ENCODE measurements at places on chromosomes 11 and 22.

- no peak for DNase-seq
These were observed 10.9 kb upstream of the DGAT2 start for GRCh38 chr11:75757651-75758050.

- peak; percentile 15 for DNase-seq
These were observed 6.5 kb upstream of the SPON1 start for GRCh38 chr11:13955971-13956421.

GRCh38 chr11:12411806-12412727, 34.7 kb downstream of the PARVA start:
- DNase-seq: peak; percentile 22

GRCh38 chr22:28299753-28300152, 379.9 kb downstream of the TTC28 start:
- DNase-seq: peak; percentile 7

GRCh38 chr11:11604370-11604990, 17.3 kb downstream of the GALNT18 start:
- no peak for DNase-seq

DNA sequence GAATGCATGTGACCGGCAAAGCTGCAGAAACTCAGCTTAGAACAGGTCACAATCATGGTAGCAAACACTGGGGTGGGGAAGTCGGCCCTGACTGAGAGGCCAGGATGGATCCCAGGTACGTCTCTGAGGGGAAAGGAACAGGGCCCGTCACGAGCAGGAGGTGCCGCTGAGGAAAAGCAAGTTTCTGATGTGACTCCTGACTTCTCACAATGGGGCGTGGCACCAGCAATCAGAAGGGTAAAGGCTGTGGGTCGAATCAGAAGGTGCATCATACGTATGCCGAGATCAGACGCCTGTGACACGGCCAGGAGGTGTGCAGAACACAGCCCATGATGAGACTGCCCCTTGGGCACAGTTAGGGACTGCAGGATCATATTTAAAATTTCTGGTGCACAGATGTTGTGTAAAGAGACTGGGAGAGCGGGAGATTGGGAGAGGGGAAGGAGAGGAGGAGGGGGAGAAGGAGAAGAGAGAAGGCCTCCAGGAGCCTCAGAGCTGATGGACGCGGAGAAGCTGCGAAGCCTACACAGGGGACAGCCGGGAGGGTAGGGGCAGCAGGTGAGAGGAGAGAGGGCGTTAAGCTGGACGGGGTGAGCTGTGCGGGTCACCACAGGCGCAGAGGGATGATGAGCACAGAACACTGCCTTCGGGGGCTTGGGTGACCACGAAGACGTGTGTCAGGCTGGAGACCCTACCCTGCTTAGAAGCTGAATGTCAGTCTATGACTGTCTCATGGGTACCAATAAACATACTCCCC, 30.7 kb downstream of the KRTAP5-5 start:
- DNase-seq: no peak

GRCh38 chr11:123450623-123451022, 20.6 kb downstream of the GRAMD1B start:
- no peak for DNase-seq

DNA sequence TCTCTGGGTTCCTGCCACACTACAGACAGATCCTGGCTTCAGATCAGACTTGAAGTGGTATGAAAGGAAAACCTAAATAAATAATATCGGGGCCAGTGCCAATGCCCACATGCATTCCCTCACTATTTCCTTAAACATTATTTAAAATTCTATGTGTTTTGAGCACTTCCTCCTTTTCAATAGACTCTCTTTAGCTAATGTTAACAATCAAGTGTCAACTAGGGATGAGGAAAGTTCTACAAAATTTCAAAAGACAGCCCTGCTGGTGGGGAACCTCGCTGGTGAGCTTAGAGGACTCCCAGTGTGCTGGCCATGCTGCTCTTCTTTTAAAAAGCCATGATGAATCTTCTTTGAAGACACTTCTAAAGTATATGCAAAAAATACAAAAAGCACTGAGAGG, 87.5 kb downstream of the ENTHD1 start:
- no peak for DNase-seq

GRCh38 chr11:75815345-75816168, 547 bp downstream of the UVRAG start:
- peak; percentile 59 for DNase-seq

DNA sequence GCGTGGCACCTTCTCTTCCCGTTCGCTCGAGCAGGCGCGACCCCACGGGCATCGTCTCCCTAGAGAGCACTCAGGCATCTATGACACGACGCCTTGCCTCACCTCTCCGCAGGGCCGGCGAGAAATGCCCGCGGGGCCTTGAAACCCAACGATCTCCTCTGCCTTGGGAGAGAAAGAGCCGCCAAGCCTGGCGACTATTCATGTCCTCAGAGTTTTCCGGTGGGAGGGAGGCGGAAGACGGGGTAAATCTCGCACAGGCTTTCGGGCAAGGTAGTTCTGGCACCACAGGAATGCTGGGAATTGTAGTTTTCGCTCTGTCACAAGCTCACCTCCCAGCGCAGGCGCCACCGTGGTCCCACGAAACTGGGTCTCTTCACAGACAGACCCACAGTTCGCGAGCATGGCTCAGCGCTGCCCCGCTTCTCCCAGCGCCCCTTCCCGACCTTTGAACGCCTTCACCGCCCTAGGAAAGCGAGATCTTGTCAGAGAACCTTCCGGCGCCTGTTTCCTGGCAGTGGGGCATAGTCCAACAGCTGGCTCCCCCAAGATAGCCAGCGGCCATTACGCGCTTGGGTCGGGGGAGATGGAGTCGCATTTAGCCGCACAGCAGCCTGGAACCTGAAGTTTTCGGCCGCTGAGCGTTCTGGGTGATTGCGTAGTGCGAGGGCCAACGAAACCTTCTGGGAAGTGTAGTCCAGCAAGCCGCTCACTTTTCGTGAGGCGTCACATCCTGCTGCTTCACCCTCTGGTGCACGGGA, at the start of gene CCDC90B:
Gene CCDC90B, minus strand, starts transcription at position 597 of the 758 bp plus-strand sequence. Its CDS starts 395 bp downstream, at position 202.
- peak; percentile 99 for DNase-seq

DNA sequence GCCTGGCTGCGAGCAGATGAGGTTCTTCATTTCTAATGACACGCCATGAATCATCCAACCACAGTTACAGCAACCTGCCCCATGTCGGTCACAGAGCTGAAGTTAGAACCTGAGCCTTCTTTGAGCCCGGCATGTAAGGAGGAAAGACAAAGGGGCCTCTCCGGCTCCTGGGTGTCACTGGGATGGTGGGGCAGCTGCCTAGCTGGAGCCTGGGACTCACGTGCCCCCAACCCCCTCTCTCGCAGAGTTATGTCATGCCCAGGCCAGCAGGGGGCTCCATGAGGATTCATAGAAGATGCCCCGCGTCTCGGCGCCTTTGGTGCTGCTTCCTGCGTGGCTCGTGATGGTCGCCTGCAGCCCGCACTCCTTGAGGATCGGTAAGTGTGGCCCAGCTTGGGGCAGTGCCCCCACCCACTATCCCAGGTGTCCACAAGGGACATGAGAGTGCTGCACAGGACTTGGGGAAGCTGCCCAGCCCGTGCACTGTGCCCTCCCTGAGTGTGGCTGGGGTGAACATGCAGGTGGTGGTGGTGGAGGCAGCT, 148.5 kb downstream of the GRIK4 start:
- no peak for DNase-seq

GRCh38 chr11:45089676-45090499, 56.6 kb upstream of the PRDM11 start:
- DNase-seq: no peak

GRCh38 chr11:31651822-31652221, 142.3 kb downstream of the ELP4 start:
- no peak for DNase-seq

GRCh38 chr11:34552270-34552669, 38.7 kb upstream of the ELF5 start:
- no peak for DNase-seq

- DNase-seq: no peak
These were observed 26.6 kb upstream of the CABP7 start for GRCh38 chr22:29693161-29693560.

DNA sequence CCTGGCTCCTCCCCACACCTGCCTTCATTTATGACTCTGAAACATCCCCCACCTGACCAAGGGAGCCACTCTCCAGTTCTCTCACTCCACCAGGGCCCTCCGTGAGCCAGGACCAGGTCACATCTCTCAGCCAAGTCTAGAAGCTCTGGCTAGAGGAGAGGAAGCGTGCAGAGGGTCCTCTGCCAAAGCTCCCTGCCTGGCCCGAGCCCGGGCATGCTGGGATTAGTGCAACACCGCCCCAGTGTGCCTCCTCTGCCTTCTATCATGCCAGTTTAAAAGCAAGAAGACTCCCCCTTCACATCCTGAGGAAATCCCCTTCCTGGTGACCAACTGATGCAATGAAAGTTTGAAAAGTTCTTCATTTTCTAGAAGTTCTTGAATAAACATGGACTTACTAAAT, 23.5 kb downstream of the TP53AIP1 start:
- DNase-seq: no peak

DNA sequence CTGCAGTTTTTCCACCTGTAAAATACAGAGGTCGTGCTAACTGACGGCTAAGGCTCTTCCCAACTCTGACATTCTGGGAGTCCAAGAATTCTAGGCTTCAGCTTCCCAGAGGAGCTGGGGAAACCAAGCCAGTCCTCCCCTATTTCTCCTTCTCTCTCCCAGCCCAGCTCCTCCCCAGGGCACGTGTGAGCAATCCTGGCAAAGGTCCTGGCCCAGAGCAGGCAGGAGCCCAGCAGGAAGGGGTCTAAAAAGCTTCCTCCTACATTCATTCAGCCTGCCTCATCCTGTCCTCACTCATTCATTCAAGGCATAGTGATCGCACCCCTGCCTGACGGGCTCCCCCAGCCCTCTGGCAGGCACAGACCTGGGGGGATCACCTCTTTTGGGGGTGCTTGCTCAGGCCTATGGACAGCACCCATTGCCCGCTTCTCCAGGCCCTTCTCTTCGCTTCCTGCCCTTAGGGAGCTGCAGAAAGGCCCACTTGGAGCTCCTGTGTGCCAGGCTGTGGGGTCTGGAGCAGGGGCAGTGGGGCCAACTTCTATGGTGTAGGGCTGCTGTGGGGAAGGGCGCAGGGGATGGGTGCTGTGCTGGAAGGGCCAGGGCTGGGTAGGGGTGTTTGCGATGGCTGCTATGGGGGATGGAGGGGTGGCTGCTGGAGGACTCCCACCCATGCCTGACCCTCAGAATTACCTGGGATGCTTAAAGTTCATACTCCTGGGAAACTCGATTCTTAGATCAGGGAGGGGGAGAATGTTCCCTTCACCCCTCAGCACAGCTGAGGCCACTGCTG, 9.8 kb downstream of the KCNC1 start:
- DNase-seq: no peak

DNA sequence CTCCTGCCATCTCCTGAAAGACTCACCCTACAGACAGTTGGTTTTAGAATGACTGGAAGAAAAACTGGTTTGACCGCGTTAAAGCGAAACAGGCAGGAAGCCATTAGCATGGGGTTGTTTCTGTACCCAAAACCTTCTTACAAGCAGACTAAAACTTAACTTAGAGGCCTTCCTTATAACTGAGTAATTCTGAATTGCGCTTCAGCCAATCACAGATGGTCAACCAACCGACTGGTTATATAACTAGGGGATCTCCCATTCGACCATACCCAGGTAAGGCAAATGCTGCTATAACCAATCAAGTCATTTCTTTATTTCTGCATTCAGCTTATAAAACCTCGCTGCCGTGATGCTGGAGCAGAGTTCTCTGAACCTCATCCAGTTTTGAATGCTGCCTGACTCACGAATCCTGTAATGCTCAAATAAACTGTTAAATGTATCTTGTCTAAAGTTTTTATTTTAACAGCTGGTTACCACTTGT, 87.8 kb upstream of the DRD2 start:
- DNase-seq: no peak

DNA sequence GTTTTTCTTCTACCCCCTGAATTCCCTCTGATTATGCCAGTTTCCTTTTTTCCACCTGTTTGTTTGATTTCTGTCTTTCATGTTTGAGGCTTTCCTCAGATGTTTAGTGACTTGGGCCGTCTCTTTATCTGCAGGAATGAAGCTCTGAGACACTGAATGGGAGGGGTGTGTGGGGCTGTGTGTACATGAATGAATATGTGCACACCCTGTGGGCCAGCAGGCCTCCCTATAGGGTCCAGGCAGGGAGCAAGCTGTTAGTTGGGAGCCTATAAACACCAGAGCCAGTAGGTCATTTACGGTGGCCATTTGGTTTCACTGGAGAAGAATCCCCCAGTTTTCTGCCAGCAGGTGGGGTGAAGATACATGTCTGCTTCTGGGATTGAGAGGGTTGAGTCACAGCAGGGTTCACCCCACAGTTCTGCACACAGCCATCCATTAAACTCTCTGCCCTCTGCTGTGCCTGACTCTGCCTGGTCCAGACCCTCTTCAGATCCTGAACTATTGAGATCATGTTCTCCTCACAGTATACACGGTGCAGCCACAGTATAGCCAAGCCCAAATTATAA, 34.8 kb downstream of the BARX2 start:
- no peak for DNase-seq

GRCh38 chr22:46444390-46444854, 93.0 kb downstream of the CELSR1 start:
- no peak for DNase-seq

DNA sequence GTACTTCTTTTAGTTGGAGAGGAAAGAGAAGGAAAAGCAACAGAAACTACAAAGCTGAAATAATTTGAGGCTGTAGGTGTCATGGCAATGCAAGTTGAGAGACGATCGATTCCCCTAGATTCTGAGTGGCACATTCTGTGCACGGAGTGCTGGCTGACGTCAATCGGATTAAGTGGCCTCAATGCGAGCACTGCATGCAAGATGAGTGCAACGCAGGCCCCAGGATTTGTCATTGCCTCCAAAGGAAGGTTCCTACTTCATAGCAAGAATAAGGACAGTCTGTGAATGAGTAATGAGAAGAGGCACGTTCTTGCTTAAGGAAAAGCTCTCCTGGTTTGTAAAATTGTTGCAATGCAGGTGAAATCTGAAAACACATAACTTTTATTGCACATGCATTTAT, 892.4 kb downstream of the KCNA4 start:
- DNase-seq: no peak

DNA sequence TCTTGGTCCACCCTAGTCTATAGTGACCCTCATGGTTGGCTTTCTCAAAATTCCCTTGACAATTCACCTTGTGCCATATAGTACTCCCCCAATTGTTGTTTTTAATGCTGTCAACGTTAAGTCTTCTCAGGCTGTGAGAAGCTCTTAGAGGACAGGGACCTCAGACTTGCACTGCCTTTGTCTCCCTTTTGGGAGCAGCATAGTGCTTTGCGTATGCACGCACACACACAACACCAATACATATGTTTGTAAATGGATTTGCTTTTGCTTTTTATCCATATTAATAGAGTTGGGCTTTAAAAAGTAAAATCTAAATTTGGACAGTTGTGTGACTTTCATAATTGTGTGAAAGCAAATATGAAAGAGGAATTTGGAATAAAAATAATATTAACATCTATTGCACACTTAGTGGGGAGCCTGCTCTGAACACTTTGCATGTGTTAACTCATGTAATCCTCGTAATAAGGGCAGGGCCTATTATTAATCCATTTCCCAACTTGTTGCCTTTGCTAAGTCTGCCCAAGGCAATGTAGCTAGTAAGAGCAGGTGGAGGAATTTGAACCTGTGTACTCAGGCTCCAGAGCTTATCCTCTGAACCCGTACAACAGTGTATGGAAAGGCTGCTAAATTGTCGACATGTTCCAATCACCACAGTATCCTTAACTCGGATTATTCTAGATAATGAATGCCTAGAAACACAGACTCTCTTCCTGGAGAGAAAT, 257.7 kb upstream of the NARS2 start:
- DNase-seq: no peak

GRCh38 chr11:58067685-58068084, 36.9 kb downstream of the OR6Q1 start:
- DNase-seq: no peak

GRCh38 chr11:59272771-59273372, 60.1 kb upstream of the MPEG1 start:
- DNase-seq: no peak

Data from nucleus accumbens (tissue), 56 donors.